Esophagus squamous epithelium (tissue), 5 donors: ENCODE measurements at places on chromosomes 11 and 22. TPM values are rescaled to one million over a fixed set of nuclear protein-coding genes. Genes with fewer than 3 reads are reported as not detected.
A peak's percentile ranks its signal among the peaks of the same experiment; 100 is the strongest.

Gene RHOD
- total RNA-seq, result 219 TPM

Gene MS4A4A
- 0.42 TPM for total RNA-seq

Gene P2RY2
- total RNA-seq, result 48.3 TPM

Gene NAA40
- total RNA-seq, result 13.2 TPM

Gene SCUBE2
- total RNA-seq, result 3.8 TPM

Gene POU2AF2
- total RNA-seq, result not detected

Gene PGR
- 1.3 TPM for total RNA-seq

DNA sequence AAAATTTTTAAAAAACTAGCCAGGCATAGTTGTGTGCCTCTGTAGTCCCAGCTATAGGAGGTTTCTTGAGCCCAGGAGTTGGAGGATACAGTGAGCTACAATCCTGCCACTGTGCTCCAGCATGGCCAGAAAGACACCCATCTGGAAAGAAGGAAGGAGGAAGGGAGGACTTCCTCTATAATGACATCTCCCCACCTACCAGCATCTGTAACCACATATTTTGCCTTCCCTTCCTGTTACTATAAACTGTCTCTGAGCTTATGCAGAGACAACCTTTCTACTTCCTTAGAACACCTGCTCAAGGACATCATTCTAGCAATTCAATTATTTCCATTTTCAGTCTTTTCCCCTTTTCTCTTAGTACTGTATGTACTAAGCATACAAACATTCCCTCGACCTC, 2.2 kb upstream of the NUP160 start:
- DNase-seq, result no peak

DNA sequence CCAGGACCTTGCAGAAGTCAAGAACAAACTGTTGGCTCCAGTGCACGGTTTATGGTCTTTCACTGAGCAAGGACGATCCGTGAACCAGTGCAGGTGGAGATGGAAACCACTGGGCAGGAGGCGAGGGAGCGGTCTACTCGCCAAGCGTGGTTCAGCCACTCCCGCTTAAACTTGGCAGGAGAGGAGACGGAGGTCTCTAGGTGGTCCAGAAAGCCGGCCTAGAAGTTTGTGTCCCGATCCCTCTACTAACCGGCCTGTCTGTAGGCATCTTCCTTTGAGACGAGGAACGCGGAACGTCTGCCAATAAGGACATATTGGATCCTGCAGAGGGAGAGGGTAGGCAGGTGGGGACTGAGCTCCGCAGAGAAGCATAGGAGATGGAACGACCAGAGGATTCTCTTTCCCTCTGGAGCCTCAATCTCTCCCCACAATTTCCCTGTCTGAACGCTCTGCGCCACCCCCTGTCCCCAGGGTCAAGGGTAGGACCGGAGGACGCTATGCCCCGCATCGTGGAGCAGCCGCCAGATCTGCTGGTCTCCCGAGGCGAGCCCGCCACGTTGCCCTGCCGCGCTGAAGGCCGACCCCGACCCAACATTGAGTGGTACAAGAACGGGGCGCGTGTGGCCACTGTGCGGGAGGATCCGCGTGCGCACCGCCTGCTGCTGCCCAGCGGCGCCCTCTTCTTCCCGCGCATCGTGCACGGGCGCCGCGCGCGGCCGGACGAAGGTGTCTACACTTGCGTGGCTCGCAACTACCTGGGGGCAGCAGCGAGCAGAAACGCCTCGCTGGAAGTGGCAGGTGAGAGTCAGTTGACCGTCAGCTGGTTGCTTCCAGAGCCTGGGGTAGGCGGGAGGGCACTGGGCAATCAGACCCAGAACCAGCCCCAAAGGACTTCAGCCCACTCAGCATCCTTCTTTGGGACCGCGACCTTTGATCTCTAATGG, 3.4 kb downstream of the ROBO3 start:
- DNase-seq, result no peak

GRCh38 chr11:131354251-131354701, 16.1 kb upstream of the NTM start:
- DNase-seq, result no peak

DNA sequence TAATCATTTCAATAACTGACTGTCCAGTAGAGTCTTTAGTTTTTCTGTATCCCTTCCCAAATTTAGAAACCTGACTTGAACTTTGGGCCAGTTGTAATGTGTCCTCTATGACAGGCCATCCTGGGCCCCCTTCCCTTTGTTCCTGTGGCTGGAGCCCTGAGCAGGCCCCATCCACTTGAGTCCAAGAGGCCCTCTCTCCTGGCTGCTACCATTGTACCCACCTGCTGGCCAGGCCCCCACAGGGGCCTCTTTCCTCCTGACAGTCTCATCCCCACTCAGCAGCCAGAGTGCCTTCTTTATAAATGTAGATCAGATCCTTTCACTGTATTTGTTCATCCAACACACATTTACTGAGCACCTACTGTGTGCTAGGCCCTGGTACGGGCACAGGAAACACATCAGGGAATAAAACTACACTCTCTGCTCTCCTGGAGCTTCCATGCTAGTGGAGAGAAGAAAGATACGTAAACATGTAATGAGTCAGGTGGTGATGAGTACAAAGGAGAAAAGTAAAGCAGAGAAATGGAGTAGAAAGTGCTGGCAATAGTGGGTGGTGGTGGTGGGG, 2.7 kb upstream of the LRP5 start:
- DNase-seq, result no peak

DNA sequence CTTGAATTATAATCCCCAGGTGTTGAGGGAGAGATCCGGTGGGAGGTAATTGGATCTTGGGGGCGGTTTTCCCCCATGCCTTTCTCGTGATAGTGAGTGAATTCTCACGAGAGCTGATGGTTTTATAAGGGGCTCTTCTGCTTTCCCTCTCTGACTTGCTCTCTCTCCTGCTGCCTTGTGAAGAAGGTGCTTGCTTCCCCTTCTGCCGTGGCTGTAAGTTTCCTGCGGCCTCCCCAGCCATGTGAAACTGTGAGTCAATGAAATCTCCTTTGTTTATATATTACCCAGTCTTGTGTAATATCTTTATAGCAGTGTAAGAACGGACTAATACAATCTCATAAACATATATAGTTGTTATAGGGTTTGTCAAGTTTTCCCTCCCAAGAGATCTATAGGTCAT, 32.8 kb downstream of the KCNE3 start:
- no peak for DNase-seq

DNA sequence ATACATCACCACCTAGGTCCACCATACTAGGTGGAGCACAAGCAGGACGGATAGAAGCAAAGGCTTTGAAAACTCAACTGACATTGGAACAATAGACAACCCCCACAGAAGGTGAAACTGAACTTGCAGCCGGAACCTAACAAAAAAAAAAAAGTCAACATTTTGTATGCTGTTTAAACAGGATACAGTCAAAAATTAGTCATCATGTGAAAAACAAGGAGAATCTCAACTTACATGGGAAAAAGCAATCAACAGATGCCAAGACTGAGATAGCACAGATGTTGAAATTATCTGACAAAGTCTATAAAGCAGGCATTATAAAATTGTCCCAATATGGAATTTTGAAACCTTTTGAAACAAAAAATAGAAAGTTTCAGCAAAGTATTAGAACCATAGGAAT, 123.8 kb downstream of the RAB38 start:
- no peak for DNase-seq

GRCh38 chr22:40826984-40827741, 8.0 kb upstream of the SLC25A17 start:
- DNase-seq, result no peak

- DNase-seq, result no peak
These were observed 39.6 kb downstream of the CSNK2A3 start for GRCh38 chr11:11313426-11313825.

GRCh38 chr11:121890377-121890776, 225.6 kb downstream of the BLID start:
- DNase-seq, result no peak

GRCh38 chr11:75668451-75669297, at the start of gene MAP6:
TSS of gene MAP6 (minus strand) at chr11:75669038. CDS start at chr11:75668369, 669 bp downstream.
- no peak for DNase-seq

DNA sequence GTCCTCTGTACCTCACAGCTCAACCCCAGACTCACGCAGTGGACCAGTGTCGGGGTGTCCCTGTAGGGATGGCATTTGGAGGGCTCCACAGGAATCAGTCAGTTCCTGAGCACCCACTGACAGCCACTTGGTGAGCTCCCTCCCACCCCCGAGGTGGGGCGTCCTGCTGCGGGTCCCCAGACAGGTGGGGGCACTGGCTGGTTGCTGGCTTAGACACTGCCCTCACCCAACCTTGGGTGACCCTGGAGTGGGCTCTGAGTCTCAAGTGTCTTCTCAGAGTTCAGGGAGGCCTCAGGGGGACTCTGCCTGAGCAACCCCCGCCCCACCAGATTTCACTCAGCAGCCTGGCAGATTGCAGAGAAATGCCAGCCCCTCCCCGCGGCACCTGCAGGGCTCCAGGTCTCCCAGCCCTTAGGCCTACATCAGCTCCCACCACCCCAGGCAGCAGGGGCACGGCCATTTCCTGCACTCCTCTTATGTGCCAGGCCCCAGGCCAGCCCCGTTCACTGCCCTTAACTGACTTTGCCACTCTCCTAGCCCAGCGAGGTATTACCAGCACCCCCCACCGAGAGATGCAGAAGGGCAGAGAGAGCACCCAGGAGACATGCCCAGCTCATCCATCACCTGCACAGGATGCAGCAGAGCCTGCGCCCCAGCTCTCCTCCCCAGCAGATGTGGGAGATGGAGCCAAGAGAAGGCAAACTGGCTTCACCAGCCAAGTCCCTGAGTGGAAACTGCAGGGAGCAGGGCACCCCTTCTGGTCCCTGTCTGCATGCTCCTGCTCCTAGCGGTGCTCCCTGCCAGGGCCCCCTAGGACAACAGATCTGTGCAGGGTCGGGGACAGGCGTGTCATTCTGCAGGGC, 2.4 kb downstream of the PRR5 start:
- DNase-seq, result no peak

GRCh38 chr11:112564228-112564955, 303.7 kb upstream of the PLET1 start:
- no peak for DNase-seq

- no peak for DNase-seq
These were observed 3.8 kb downstream of the CHRNA10 start for GRCh38 chr11:3667149-3668035.

DNA sequence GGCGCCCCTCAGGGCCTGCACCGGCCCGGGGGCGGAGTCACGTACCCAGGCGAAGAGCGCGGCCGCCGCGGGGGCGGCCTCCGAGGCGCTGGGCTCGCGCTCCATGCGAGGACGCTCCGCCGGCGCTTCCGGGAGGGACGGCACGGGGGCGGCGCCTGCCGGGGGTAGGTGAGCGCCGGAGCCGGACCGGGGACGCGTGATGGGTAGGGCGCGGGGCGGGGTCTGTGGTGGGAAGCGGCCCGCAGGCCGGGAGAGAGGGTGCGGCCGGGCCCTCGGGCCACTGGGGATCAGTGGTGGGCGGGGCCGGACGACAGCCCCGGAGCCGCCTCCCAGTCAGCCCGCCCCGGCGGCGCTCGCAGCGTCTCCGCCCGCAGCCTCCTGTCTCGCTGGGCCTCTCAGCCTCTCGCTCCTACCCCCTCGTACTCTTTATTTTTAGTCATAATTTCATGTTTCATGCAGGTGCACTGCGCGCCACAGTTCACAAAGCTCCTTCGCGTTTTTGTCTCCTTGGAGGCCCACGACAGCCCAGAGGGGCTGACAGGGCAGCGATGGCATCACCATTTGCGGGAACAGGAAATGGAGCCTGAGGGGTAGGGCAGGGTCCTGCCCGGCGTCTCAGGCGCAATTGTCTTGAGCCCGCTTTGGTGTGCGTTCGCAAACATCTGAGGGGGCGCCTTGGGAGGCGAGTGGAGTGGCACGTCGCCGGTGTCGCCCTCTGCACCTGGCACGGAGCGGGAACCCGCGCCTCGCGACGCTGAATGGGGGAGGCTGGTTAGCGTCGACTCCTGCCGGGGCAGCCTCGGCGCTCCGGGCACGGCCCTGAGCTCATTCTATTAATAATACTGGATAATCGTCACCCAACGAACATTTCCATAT, at the start of gene SERGEF:
TSS of gene SERGEF (minus strand) at position 142 of the 876 bp plus-strand sequence. CDS start at position 105, 37 bp downstream.
- DNase-seq, result peak; percentile 78

- no peak for DNase-seq
These were observed 82.3 kb downstream of the RASSF10 start for GRCh38 chr11:13091373-13091772.

DNA sequence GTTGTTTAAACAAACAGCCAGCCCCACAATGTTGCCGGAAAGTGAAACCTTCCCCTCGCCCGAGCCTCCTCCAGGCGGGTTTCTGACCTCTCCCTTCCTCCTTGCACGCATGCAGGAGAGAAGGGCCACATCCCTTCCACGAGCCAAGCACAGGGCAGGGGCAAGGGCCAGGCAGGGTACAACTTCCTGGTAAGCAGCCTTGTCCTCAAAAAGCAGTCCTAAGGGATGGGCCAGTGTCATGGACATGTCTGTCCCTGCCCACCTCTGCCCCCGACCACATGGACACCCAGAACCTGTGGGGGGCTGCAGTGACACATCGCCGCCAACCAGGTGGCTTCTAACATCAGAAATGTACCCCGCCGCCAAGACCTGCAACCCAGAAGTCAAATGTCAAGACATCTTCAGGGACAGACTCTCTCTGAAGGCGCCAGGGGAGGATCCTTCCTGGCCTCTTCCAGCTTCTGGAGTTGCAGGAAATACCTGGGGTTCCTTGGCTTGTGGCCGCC, 145.3 kb downstream of the CRYBB2 start:
- no peak for DNase-seq

DNA sequence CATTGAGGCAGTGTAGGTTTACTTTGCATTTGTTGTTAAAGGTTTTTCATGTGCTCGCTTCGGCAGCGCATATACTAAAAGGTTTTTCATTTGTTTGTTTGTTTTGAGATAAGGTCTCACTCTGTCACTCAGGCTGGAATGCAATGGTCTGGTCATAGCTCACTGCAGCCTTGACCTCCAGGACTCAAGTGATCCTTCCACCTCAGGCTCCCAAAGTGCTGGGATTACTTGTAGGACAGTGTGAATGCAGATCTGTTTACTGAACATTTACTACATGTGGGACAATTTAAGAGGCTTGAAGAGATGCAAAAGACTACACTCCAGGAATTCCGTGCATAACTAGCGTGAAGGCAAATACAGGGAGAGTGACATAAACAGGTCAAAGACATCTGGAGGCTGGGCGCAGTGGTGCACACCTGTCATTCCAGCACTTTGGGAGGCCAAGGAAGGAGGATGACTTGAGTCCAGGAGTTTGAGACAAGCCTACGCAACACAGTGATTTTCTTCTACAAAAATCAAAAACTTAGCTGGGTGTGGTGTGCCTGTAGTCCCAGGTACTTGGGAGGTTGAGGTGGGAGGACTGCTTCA, 34.1 kb downstream of the YPEL1 start:
- no peak for DNase-seq

GRCh38 chr11:78850078-78850477, 275.4 kb upstream of the NARS2 start:
- no peak for DNase-seq

GRCh38 chr11:113651023-113651422, 55.1 kb downstream of the TMPRSS5 start:
- DNase-seq, result no peak
